ENCODE measurements at places on chromosomes 3 and 15. TPM values are rescaled to one million over a fixed set of nuclear protein-coding genes. Genes with fewer than 3 reads are reported as not detected.

KLHDC8B gene
- total RNA-seq, result 32.0 TPM

STARD5 gene
- 1.9 TPM for total RNA-seq

CHL1 gene
- total RNA-seq, result 0.67 TPM

DLL4 gene
- 9.9 TPM for total RNA-seq

DNA sequence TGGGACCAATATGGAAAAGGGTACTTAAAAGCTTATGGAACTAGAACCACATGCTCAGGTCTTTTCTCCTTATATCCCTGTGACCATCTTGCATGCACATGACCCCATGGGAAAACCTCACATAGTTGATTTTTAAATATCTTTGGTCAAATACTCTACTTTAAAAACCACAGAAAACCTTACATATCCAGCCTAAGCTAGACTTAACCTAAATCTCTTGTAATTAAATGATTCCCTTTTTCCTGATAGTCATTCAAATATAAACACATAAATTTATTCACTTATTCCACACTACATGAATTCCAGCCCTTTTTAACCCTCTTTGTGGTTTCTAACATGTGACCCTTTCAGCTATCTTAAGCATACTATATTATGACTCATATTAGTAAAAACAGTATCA is 46.8 kb downstream of the DNAJC13 start:
- no peak overlapping the region for H3K4me3 ChIP-seq
- H3K27me3 ChIP-seq, result no peaks in the 10 kb centered on the region
- no peaks in the 10 kb centered on the region for H3K4me1 ChIP-seq
- no peak overlapping the region for H3K27ac ChIP-seq
- no peaks in the 10 kb centered on the region for H3K36me3 ChIP-seq
- no peak for DNase-seq

GRCh38 chr3:8987645-8988383 is 24.5 kb upstream of the RAD18 start:
- H3K27ac ChIP-seq, result no peak overlapping the region
- H3K4me1 ChIP-seq, result no peaks in the 10 kb centered on the region
- H3K27me3 ChIP-seq, result no peaks in the 10 kb centered on the region
- no peak overlapping the region for H3K4me3 ChIP-seq
- no peaks in the 10 kb centered on the region for H3K36me3 ChIP-seq

GRCh38 chr3:132555306-132556035 is 41.6 kb upstream of the ACKR4 start:
- no peaks in the 10 kb centered on the region for H3K27me3 ChIP-seq
- no peak overlapping the region for H3K27ac ChIP-seq
- H3K4me1 ChIP-seq, result no peaks in the 10 kb centered on the region
- DNase-seq, result no peak
- peaks cover 20% of the 10 kb centered on the region for H3K36me3 ChIP-seq

DNA sequence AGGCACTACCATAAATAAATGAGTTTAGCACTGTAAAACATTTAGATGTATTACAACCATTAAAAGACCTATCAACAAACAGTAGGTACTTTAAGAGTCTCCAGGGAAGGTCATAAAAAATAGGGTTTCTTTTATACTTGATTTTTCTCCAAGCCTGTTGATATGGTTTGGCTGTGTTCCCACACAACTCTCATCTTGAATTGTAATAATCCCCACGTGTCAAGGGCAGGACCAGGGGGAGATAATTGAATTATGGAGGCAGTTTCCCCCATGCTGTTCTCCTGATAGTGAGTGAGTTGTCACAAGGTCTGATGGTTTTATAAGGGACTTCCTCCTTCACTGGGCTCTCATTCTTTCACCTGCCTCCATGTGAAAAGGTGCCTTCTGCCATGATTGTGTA is 468.9 kb upstream of the UBE2E2 start:
- no peaks in the 10 kb centered on the region for H3K4me1 ChIP-seq
- H3K27ac ChIP-seq, result no peak overlapping the region
- H3K27me3 ChIP-seq, result no peaks in the 10 kb centered on the region
- DNase-seq, result no peak
